ENCODE measurements at places on chromosomes 13 and 19.

- DNase-seq: no peak
Measured at GRCh38 chr13:42333613-42334328, 61.8 kb downstream of the AKAP11 start.

GRCh38 chr19:9078651-9079050 lies 8.2 kb upstream of the OR1M1 start:
- DNase-seq: no peak

GRCh38 chr13:36261976-36262375 lies 35.6 kb downstream of the CCDC169 start:
- DNase-seq: no peak

DNA sequence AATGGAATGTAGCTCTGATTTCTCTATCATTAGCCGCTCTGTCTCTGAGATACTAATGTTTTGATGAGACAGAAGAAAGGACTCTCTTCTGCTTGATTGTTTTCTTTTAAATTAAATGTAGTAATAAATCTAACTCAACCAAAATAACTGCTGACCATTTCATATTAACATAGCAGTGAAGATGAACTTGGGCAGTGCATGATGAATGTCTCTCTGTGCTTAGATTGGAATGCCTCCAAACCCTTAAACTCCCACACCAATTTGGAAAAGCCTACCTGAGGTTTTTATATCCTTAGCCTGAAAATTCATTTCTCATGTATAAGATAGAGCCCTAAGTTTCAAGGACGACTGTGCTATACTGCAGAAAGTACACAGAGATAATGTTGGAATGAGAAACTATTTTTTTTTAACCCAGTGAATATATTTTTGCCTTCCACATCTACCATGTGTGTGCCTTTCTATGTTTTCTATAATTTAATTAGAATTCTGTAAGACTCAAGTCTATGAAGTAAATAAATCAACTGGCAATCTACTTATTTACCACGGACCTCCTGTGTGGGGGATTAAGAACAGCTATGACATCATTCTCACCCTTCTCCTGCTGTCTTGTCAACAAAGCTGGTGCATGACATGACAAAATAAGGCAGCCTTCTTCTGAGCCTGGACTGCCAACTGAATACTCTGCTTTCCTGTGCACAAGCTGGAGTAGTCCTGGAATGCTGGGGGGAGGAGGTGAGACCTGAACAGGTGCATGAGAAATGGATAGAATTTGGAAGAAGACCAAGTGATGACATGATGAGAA lies 155.5 kb downstream of the FGF9 start:
- no peak for DNase-seq

- DNase-seq: no peak
Measured at GRCh38 chr13:98349731-98350305, 172.7 kb upstream of the RNF113B start.

- no peak for DNase-seq
Measured at GRCh38 chr19:50794876-50795663, 4.9 kb downstream of the ACP4 start.

DNA sequence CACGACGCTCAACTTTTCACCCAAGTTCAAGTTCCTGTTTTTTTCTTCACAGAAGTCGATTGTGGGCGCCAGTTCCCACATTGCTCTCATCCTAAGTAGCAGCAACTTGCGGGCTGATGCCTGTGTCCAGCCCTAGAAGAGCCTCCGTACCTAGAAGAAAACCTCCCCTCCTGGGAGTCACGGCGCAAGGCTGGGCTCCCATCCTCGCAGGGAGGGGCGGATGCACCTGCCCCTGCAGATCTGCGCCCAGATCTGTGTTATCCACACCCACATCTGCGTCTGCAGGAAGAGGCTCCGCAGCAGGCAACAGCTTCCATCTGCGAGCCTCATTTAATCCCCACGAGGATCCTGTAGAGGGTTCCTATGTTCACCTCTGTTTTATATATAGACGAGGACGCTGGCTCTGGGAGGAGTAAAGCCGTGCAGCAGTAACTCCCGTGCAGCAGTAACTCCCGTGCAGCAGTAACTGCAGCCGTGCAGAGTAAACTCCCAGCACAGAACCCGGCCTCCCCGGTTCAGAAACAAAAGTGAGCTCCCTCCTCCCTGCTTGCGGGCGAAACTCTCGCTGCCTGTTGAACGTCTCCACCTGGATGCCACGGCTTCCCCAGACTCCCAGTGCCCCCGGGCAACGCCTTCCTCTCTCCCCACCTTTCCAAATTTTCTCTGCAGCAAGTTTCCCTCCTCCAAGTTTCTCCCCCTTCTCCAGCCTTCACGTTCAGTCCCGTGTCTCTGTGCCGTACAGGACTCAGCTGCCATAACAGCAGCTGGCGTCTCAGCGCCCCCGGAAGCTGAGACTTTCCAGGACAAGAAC lies 23.5 kb upstream of the LAIR1 start:
- no peak for DNase-seq

DNA sequence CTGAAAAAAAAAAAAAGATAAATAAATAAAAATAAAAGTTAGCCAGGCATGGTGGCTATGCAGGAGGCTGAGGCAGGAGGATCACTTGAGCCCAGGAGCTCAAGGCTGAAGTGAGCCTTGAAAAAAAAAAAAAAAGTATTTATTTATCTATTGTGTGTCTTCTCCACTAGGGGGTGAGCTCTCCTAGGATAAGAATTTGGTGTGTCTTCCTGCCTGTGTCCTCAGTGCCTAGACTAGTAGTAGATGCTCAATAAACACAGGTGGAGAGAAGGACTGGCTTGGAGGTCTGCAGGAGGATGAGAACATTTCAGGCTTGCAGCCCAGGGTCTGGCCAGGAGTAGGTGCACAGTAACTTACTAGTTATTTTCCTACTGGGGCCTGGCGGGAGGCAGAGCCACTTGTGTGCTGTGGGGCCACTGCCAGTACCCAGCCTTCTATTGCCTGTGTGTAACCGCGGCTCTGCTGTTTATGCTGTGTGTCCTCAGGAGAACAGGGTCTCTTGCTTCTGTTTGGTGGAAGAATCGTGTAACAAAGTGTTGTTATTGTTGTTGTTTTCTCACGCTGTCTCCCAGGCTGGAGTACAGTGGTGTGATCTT lies 5.4 kb downstream of the LMTK3 start:
- DNase-seq: no peak

GRCh38 chr13:26621731-26622401 lies 64.4 kb downstream of the WASF3 start:
- no peak for DNase-seq

All from stimulated activated CD4-positive, alpha-beta T cell treated with anti-CD3 and anti-CD28 coated beads, Interleukin-2, amount 100 ng/mL, for 48 hours (primary cell).